Activated T-cell treated with anti-CD3 and anti-CD28 coated beads for 24 hours (primary cell): ENCODE measurements at places on chromosomes 3 and 15.

GRCh38 chr3:88149101-88149508 lies 654 bp upstream of the C3orf38 start:
- DNase-seq: no peak

DNA sequence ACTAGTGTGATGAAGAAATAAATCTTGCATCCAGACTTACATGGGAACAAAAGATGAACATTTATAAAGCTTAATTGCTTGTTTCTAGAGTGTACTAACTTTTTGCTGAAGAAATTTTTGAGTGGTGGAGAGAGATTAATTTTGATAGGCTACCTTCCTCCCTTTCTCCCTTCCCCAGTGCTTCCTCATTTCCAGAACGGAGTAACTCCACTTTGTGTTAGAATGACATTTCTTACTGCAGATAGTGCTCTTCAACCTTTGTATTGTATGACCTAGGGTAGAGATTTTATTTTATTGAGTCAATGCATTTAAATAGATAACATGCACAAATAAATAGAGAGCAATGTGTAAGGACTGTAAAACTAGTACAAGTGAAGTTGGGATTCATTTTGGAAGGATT lies 1.9 kb downstream of the ATP1B3 start:
- no peak for DNase-seq

- DNase-seq: no peak
These were observed 372.6 kb upstream of the NR2F2 start for GRCh38 chr15:95957861-95958260.

DNA sequence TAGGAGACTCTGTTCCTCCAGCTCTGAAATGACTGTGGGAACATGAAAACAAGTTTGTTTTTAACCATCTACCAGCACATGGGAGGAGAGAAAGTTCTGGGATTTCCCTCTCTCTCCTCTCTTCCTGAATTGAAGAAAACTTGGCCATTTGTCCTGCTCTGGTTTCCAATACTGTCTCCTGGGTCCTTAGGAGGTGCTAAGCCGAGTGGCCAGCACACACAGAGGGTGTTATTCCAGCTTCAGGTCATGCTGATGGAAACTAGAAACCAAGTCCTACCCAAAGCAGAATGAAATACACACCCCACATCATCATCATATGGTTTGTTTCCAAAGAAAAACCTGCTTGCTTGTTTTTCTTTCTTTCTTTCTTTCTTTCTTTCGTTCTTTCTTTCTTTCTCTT lies 172.7 kb downstream of the RPLP1 start:
- DNase-seq: no peak

DNA sequence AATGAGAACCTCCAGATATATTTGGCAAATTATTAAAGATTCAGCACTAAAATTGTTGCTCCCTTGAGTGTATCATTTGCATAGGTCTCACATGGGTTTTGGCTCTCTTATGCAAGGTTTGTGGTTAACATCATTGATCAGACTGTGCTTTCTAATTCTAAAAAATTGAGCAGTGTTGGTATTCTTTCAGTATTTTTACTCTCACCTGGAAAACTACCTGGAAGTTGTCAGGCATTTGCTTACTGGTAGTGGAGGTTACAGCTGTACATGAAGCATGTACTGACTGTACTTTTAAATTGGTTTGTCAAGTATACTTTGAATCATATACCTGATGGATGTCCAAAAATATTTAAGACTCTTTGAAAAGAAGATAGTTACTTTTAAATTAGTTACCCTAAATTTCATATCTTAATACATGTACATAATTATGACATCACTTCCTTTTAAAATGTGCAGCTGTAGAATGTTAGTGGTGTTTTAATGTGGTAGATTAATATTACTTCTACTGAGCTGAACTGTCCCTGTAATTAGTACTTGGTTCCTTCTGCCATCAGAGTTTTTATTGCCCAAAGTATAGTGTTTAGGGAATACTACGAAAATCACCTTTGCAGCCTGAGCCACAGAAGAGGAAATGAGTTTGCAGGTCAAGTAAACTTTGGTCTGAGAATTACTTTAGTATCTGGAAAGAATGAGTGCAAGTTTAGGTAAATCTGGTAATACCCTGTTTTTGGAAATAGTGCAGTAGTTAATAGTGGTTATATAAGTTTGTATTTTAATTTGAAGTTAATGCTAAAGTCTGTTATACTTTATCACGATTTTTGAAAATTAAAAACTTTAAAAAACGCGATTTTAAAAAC lies 2.8 kb downstream of the CHD2 start:
- DNase-seq: no peak

- DNase-seq: no peak
These were observed 53.4 kb downstream of the LSM3 start for GRCh38 chr3:14231998-14232501.

- DNase-seq: no peak
These were observed 65.2 kb downstream of the FNDC3B start for GRCh38 chr3:172104471-172105072.

- no peak for DNase-seq
These were observed 51.9 kb downstream of the RASA2 start for GRCh38 chr3:141538568-141539240.

GRCh38 chr3:168121184-168122017 lies 25.7 kb upstream of the GOLIM4 start:
- no peak for DNase-seq
